ENCODE measurements at places on chromosomes 6 and 20.
A peak's percentile ranks its signal among the peaks of the same experiment; 100 is the strongest.

DNA sequence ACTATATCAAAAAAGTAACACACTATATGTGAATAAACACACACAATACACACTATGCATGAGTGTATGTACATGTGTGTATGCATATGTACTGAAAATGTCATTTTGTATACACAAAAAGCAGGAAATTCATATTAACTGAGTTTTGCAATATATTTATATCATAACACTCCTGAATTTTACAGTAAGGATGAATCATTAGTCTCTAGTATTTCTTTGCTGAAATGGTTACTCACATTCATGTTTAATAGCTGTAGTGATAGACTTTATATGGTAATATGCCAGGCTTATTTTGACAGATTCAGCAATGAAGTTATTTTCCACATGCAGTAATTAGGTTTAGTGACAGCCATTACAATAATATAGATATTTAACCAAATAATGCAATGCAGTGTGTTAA lies 1216.2 kb upstream of the CITED2 start:
- DNase-seq: no peak

GRCh38 chr6:39685938-39686337 lies 39.3 kb downstream of the KIF6 start:
- DNase-seq: no peak

GRCh38 chr6:49522710-49523593 lies 23.2 kb downstream of the GLYATL3 start:
- no peak for DNase-seq

DNA sequence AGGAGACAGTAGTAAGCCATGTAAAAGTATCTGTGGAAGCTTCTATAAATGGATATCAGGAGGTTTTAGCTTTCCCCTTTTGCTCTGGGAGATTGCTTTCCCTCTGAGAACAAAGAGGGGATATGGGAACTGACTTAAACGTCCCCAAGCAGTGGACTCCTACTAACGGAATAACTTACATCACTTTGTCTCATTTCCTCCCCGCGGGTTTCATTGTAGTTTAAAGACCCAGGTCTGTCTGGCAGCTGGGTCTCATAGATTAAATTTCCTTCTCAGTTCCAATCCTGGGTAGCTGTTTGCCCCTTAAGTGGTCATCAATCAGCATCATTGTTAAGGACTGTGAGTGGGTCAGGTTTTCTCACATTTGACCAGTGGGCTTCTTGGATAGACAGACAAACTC lies 68.7 kb downstream of the PLAGL1 start:
- DNase-seq: no peak

DNA sequence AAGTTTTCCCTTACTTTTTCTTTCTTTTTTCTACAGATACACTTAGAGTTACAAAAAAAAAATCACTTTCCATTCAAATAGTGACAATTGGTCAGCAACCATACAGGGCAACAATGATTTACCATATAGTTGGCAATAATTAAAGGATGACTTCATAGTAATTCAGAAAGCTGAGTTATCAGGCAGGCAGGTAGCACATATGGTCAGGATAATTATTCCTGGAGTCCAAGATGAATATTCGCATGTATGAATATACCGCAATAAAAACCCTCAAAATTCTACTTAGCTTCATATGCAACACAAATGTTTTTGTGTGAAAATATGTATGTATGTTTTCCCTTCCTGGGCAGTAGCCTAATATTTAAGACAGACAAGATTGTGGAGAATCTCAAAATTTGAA lies 34.5 kb downstream of the COL19A1 start:
- no peak for DNase-seq

DNA sequence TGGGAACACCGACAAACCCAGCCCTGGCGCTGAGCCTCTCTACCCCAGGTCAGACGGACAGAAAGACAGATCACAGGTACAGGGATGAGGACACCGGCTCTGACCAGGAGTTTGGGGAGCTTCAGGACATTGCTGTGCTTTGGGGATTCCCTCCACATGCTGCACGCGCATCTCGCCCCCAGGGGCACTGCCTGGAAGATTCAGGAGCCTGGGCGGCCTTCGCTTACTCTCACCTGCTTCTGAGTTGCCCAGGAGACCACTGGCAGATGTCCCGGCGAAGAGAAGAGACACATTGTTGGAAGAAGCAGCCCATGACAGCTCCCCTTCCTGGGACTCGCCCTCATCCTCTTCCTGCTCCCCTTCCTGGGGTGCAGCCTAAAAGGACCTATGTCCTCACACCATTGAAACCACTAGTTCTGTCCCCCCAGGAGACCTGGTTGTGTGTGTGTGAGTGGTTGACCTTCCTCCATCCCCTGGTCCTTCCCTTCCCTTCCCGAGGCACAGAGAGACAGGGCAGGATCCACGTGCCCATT lies 15.3 kb downstream of the VEGFA start:
- no peak for DNase-seq

DNA sequence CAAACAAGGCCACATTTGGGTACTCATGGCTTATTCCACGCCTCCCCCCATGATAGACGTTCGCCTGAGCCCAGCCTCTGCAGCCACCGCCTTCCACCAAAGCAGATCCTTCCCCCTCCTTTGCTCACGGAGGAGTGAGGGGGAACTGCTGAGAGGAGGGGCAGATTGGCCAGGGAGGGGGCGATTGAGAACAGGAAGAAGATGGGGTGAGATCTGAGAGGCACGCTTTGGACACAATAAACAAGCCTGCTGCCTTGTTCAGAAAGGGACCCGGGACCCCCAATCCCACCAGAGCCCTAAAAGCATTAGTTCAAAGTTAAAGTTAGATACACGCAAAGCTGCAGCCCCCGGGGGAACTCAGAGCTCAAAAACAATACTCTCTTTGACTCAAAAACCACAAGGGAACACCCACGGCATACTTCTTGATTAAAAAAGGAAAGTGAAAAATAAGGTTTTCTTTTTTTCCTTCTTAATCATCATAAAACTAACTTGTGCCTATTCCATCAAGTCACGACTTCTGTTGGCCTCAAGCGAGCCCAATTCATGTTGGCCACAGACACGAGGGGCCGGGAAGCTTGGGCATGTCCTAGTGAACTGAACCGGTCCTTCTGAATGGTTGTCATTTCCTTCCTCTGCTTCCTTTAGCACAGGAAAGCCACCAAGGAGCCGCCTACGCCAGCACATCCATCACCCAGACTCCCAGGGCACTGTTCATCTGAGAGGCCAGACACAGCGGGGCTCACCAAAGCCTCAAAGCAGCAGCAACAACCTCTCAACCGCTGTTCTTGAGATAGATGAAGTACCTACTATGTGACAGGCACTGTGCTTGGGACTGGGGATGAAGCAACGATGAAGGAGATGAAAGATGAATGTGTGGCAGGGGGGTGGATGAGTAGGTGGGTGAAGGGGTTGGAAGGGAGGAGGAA lies 44.7 kb downstream of the NFATC2 start:
- peak; percentile 55 for DNase-seq

DNA sequence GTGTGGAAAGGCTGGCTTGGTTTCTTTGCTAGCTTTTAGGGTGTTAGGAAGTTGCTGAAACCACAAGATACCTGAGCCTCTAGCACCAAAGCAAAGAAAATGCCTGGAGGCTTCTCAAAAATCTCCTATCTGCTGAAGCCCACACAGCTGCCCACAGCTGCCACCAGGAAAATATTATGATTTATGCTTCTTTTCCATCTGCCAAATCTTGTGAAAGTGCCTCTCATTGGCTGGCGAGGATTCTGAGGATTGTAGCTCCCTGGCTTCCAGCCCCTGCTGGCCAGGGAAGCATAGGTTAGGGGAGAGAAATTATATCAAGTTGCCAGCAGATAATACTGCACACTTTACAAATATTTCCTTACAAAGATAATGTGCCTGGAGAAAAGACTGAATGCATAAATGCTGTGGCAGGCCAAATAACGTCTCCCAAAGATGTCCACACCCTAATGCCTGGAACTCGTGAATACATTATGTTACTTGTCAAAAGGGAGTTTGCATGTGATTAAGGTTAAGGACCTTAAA lies 98.4 kb downstream of the MRPL14 start:
- no peak for DNase-seq

DNA sequence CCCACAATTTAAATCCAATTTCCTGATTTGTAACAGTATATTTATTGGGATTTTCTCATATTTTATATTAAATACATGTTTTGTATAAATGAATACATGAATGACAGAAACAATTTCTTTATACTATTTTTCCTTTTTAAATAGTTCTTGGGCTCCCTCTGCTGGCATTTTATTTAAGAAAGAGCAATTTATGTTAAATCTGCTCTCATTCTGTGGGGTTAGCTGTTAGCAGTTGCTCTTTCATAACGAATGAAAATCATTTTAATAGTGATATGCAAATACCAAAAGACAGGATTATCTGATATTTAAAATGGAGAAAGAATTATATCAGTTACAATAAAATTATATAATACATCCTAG lies 118.3 kb downstream of the RALGAPA2 start:
- no peak for DNase-seq

DNA sequence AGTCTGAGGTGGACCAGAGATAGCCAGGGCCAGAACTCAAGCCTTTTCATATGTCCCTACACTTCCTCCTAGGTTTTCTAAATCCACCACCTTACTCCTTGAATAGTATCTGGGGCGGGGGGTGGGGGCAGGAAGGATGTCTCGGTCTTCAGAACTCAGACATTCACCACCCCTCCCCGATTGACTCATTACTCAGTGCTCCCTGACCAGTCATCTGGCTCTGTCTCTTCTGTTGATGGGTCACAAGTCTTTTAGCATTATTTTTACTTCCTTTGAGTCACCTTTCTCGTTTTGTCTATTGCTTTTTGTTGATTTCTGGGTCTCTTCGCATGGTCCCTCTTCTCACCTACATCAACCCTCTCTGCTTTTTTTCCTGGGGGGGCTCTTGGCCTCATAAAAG lies 23.3 kb downstream of the NOX3 start:
- DNase-seq: no peak

GRCh38 chr20:34515484-34516246 lies 557 bp upstream of the DYNLRB1 start:
- DNase-seq: no peak

GRCh38 chr6:126054258-126054702 lies 67.9 kb downstream of the TRMT11 start:
- no peak for DNase-seq

DNA sequence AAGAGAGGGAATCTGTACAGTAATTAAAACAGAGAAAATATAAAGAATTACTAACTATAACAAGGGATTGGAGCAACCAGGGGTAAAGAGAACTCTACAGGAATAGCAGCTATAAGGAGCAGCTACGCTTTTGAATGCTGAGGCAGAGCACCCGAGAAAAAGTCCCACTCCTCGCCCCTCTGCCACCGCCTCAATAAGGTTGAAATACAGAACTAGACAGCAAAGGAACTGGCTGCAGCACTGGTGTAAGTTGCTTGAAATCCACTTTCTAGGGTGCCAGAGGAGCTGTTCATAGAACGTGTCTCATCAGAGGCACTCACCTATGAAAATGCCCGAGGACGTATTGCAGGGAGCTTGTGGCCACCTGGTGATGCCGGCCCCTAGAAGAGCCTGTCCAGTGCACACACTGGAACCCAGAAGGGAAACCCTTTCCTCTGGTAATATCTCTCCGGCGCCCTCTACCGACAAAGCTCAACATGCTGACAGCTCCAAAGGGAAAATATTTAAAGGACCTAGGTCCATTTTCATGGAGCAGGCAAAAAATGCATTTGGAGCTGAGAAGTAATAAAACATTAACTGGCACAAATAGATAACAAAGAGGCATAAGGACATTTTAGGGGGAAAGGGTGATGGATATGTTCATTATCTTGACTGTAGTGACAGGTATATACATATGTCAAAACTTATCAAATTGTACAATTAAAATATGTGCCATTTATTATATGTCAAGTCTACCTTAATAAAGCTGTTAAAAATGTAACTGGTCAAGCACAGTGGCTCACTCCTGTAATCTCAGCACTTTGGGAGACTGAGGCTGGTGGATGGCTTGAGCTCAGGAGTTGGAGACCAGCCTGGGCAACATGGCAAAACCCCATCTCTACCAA lies 137.4 kb upstream of the HDAC2 start:
- no peak for DNase-seq

GRCh38 chr20:12627485-12627884 lies 381.3 kb upstream of the SPTLC3 start:
- no peak for DNase-seq

GRCh38 chr20:15895560-15896084 lies 677.6 kb downstream of the KIF16B start:
- no peak for DNase-seq

Measured in upper lobe of left lung (tissue), 6 donors.